ENCODE measurements at places on chromosomes 4 and X.

- no peak for DNase-seq
Measured at GRCh38 chr4:140996766-140997165, 136.5 kb downstream of the RNF150 start.

DNA sequence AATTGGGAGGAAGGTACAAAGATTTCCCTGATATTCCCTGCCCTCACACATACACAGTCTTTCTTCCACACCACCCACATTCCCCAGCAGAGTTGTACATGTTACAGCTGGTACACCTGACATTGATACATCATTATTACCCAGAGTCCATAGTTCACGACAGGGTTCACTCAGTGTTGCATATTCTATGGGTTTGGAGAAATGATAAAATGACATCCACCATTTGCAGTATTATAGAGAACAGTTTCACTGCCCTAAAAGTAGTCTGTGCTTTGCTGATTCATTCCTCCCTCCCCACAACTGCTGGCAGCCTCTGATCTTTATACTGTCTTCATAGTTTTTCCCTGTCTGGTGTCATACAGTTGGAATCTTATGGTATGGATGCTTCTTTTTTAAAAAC lies 15.0 kb downstream of the AGA start:
- no peak for DNase-seq

DNA sequence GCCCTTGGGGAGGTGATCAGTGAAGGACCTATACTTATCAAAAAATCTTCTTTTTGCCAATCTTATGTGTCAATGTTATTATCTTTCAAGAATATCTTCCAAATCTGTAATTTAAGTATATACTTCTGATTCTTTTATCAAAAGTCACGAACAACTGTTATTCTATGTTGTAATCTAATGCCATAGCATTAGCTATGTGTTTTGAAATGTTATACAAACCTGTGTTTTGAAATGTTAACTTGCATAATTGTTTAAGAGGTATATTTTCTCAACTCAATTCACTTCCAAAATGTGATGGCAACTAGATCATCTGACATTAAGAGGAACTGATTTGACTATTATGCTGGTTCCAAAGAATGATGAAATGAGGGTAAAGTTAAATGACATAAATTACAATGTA lies 113.5 kb downstream of the NDST4 start:
- no peak for DNase-seq

DNA sequence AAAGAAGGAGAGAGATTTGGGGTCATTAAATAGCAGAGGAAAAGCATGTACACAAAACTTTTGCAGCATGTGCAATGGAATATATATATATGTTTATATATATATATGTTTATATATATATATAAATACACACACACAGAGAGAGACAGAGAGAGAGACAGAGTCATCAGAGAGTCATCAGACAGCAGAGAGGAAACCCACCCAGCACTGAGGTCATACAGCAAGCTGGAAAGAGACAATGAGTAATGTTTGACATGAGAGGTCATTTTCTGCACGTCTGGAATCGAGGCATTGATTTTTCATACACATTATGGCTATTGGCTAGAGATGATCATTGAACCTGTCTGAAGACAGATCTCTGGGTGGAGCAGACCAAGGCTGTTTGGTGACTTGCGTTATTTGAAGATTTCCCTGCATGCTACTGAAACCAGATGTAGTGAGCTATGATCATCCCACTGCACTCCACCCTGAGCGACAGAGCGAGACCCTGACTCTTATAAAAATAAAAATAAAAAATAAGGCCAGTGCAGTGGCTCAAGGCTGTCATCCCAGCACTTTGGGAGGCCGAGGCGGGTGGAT lies 48.8 kb upstream of the SHOX start:
- DNase-seq, result no peak

GRCh38 chr4:19774690-19775256 lies 476.9 kb upstream of the SLIT2 start:
- no peak for DNase-seq

- DNase-seq, result peak; percentile 34
Measured at GRCh38 chr4:140099983-140100382, 54.0 kb downstream of the MAML3 start.

DNA sequence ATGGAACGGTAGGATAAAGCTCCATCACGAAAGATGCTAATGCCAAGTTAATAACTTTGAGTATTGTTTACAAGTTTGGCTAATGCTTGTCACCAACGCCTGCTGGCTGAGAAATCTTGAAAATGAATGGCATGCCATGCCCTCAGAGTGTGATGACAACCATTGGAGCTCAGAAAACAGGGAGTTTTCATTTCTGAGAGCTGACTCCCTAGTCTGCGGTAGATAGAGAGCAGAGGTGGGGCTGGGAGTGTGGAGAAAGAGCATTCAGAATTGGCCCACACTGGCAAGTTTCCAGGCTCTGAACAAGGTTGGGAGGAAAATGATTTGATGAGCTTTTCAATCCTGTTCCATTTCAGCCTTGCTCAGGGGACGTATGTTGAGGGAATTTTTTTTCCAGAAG lies 183.9 kb downstream of the CPEB2 start:
- DNase-seq, result no peak

DNA sequence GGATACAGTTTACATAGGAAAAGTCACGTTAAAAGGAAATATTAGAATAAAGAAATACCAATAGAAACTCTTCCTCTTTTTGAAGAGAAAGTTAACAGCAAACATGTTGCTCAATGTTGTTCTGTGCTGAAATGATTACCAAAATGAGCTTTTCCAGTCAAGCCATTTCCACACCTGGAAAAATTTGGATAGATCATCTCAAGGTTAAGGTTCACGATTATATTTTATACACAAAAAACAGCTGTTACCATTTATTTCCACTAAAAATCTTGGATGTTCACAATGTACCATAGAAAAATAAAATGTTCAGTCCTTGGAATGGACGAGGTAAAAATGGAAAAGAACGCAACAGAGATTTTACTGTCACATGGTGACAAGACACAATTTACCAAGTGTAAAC lies 218.7 kb downstream of the SCFD2 start:
- DNase-seq, result no peak

DNA sequence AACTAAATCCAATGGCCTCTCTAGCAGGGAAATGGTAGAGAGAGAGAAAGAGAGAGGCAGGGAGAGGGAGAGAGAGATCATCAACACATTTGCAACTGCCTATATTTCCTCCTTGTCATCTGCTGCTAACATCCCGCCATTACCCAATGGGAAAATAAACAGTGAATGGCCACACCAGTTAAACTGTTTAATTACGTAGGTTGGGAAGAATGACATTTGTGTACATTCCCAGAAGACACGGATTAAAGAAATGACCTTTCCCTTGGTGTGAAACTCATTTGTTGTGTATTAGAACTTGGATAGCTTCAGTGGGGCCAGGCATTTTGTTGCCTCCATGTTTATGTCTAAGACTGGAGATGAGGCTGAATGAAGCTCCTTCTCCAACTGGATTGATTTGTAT lies 95.8 kb upstream of the GPC4 start:
- DNase-seq, result no peak

- DNase-seq, result no peak
Measured at GRCh38 chr4:74547042-74547441, 102.1 kb downstream of the AREG start.

DNA sequence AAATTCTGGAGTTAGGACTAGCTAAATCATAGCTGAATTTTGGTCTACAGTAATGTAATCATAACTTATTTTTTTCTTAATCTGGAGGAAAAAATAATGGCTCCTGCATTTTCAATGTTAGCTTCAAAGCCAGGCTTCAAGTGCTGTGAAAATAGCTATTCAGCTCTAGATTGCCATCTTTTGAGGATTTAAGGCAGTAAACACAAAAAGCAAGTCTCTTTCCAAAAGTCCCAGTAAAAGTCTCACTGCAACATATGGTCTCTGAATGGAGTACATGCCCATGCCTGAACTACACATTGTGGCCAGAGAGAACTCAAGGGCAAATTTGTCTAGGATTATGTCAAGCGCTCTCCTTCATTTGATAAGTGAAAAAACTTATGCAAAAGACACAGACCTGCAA lies 720.9 kb downstream of the FSTL5 start:
- no peak for DNase-seq

DNA sequence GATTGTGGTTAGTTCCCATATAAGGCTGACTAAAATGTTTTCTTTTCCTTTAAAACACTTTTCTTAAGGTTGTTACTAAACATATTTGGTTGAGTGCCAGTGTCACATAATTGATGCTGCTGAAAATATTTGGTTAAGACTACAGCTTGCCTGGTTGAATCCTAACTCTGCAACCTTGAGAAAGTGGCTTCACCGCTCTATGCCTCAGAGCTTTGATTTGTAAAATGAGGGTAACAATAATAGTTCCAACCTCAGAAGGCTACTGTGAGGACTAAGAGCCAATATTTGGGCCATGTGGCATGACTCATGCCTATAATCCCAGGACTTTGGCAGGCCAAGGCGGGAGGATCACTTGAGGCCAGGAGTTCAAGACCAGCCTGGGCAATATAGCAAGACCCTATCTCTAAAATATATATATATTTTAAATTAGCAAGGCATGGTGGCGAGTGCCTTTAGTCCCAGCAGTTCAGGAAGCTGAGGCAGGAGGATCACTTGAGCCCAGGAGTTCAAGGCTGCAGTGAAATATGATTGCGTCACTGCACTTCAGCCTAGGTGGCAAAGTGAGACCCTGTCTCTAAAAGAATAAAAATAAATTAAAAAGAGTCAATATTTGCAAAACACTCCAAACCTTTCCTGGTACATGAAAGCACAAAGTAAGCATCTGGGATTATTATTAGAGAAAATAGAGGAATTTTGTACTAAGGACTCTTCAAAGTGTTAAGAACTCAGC lies 7.1 kb upstream of the NEIL3 start:
- no peak for DNase-seq

GRCh38 chr4:76447393-76447851 lies 12.4 kb downstream of the SHROOM3 start:
- no peak for DNase-seq

DNA sequence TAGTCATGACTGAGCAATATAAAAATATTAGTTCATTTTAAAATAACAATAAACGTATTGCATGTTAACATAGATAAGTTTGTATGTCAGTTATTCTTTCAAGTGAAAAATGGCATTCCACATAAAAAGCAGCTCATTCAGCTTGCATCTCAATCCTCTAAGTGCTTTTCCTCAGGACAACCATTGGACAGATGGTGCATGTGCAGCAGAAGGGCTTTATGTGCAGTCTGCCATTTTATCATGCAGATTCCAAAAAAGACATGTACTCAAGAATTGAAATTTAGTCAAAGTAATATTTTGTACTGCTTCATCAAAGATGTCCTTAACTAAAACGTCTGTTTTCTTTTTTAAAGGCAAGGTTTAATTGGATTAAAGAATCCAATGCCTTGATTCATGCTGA lies 93.4 kb downstream of the RS1 start:
- DNase-seq, result no peak

DNA sequence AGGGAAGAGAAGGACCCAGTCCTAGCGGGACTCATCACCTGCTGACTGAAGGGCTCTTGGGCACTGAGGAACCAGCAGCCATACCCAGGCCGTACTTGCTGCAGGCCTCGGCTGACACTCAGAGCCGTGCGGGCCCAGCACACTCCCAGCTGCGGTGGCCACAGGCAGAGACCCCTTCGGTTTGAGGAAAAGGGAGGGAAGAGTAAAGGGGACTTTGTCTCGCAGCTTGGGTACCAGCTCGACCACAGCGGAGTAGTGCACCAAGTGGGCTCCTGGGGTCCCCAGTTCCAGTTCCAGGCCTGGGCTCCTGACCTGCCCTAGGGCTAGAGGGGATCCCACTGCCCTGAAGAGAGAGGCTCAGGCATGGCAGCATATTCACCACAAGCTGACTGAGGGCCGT lies 17.9 kb upstream of the OPN1LW start:
- DNase-seq, result no peak

DNA sequence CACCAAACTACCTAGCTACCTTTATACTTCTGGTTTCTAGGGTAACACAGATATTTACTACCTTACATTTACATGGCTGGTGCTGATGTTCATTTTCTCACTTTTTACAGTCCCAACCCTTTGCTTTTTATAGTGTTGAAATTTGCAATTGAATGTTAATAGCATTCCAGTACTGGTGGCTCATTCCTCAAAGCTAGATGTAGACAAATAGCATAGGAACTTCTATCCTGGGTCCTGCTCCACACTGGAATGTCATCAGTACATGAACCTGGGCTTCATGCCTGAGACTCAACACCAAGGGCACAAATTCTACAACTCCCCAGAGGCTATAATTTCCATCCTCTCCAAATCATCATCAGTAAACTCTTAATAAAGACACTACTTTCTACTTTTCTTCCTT lies 10.3 kb upstream of the TRMT2B start:
- no peak for DNase-seq

DNA sequence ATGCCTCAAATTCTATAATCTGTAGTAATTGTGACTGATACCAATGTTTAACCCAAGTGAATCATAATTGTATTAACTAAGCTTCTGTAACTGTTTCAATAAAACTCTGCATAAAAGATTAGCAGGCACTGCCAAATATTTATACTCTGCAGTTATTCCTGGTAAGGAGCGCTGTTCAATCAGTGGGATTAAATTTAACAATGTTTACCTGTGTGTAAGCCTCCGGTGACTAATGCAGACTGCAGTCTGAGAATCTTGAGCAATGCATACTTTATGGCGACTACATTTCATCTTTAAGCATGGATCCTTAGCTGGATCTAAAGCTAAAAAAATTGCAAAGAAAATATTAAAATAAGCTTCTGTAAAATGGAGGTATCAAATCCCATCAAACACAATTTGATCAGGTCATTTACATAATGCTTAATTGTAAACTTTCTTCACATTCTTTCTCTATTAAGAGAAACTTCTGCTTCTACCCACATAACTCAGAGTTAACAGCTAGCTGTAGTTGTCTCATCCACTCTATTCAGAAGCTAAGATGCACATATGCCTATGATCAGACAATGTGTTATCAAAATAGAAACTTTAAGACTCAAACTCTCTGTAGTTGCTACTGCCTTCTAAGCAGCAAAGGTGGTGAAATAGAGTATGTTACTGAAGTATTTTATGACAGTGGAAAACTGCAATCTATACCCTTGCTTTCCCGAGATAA lies 234.0 kb downstream of the SPOCK3 start:
- DNase-seq, result no peak

GRCh38 chrX:10631416-10632145 lies 11.2 kb upstream of the MID1 start:
- no peak for DNase-seq

GRCh38 chrX:44432641-44433040 lies 89.2 kb upstream of the EFHC2 start:
- no peak for DNase-seq

DNA sequence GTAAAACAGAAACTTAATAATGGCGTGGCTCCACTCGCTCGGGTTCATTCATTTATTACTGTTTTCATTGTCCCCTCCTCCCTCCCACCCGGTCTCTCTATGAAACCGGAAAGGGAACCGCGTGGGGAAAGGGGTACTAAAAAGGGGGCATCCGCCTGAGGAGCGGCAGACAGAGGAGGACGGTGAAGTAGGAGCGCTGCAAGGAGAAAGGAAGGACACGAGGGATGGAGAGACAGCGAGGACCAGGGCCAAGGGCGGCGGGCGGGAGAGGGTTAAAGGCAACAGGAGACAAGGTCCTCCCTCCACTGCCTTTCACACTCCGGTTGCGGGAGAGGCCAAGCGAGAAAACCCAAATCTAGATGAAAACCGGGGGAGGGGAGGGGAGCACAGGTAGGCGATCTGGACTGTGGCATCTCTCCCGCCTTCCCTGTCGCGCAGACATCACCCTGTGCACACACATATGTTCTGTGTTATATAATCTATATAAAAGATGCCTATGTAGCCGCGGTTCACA lies 829 bp downstream of the ELOVL6 start:
- DNase-seq, result peak; percentile 46

GRCh38 chrX:111779582-111779981 lies 96.4 kb upstream of the TRPC5OS start:
- DNase-seq, result no peak
